HCT116 (cell line): ENCODE measurements at places on chromosomes 4 and X. TPM values are rescaled to one million over a fixed set of nuclear protein-coding genes. Genes with fewer than 3 reads are reported as not detected.

- peaks cover 2% of the 10 kb centered on the region; the same call in 1 of the 2 replicates for H3K4me1 ChIP-seq
- no peak overlapping the region for H3K27ac ChIP-seq
- H3K27me3 ChIP-seq: no peaks in the 10 kb centered on the region
- DNase-seq: no peak
Measured at GRCh38 chrX:63514569-63515080, 163.5 kb upstream of the SPIN4 start.

DNA sequence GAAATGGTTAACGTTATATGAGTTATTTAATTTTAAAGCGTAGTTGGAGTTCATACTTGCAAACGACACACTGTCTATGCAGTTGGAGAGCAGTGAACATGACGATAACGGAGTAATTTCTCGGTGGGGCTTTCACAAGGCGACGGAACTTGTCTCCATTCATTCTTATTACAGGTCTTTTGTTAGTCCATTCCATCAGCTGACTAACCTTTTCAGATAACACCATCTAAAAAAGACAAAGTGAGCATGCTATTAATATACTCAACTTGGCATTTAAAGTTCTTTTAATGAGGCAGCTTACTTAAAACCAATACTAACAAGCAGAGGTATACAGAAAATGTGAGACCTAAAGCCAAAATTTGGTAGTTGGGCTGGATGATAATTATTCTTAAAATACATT lies 19.9 kb downstream of the MAGT1 start:
- H3K4me3 ChIP-seq: no peak overlapping the region
- H3K27ac ChIP-seq: no peak overlapping the region
- H3K27me3 ChIP-seq: no peaks in the 10 kb centered on the region
- DNase-seq: no peak
- H3K36me3 ChIP-seq: no peaks in the 10 kb centered on the region
- H3K4me1 ChIP-seq: no peaks in the 10 kb centered on the region

The JCHAIN gene
- total RNA-seq: 0.79 TPM

DNA sequence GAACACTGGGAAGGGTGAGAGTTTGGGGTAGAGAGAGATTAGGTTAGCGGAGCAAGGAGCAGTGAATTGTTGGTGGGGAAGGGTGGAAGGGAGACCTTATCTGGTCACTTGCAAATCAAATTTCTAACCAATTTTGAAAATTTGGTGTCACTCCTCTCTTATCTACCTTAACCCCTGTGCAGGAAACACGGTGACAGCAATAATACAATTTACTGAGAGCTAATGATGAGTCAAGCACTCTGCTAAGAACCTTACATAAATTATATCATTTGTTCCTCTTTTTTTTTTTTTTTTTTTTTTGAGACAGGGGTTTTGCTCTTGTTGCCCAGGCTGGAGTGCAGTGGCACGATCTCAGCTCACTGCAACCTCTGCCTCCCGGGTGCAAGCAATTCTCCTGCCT lies 116.4 kb downstream of the C4orf51 start:
- no peak overlapping the region for H3K27ac ChIP-seq
- no peaks in the 10 kb centered on the region for H3K4me1 ChIP-seq
- no peaks in the 10 kb centered on the region for H3K36me3 ChIP-seq
- DNase-seq: no peak
- no peaks in the 10 kb centered on the region for H3K27me3 ChIP-seq

The MND1 gene
- total RNA-seq: 29.9 TPM

DNA sequence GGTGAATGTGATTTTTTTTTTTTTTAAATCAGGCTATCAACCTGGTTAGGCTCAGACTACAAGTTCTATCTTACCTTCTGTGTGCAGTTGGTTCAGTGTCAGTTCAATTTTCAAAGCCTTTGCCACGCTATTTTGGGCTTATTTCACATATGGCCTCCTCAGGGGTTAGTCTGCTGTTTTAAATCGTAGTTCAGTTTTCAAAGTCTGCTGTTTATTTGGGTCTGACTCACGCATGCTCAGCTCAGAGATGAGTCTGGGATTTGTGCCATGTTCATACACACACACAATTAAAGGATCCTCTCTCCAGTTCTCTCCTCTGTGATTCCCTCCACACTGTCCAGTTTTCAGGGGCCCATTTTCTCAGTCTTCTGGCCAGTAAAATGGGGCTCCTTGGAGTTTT lies 32.3 kb upstream of the ZFX start:
- no peaks in the 10 kb centered on the region for H3K27me3 ChIP-seq
- DNase-seq: no peak
- no peak overlapping the region for H3K27ac ChIP-seq
- H3K36me3 ChIP-seq: no peaks in the 10 kb centered on the region
- H3K4me3 ChIP-seq: no peak overlapping the region
- peaks cover 6% of the 10 kb centered on the region for H3K4me1 ChIP-seq

- no peak for DNase-seq
- H3K27me3 ChIP-seq: no peaks in the 10 kb centered on the region
- H3K4me1 ChIP-seq: no peaks in the 10 kb centered on the region
- no peak overlapping the region for H3K4me3 ChIP-seq
Measured at GRCh38 chrX:121106484-121107235, 59.2 kb downstream of the GLUD2 start.

GRCh38 chr4:6307230-6307629 lies 37.6 kb downstream of the WFS1 start:
- H3K36me3 ChIP-seq: no peaks in the 10 kb centered on the region
- no peak overlapping the region for H3K27ac ChIP-seq
- no peak overlapping the region for H3K4me3 ChIP-seq
- H3K27me3 ChIP-seq: no peaks in the 10 kb centered on the region

The TEX13C gene
- total RNA-seq: not detected

The RNF175 gene
- total RNA-seq: not detected

GRCh38 chr4:182346675-182347375 lies 103.6 kb downstream of the TENM3 start:
- H3K27ac ChIP-seq: no peak overlapping the region
- no peaks in the 10 kb centered on the region for H3K36me3 ChIP-seq
- no peak for DNase-seq
- peaks cover 25% of the 10 kb centered on the region; the same call in 1 of the 2 replicates for H3K27me3 ChIP-seq

The PRRG1 gene
- total RNA-seq: 16.0 TPM

DNA sequence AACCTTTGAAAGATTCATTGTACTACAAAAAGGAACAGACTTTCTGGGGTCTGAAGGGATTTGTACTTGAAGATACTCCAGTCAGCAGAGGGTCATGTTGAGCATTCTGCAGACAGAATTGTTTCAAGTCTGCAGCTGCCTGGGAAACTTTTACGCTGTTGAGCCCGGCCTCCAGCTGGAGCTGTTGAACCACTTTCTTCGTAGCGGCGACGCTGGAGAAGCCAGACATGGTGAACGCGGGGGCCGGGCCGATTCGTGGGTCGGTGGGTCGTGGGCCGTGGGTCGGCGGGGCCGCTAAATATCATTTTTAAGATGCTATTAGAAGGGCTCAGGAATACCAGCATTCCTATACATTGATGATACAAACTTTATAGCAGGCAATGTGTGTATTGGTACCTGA lies 12.0 kb upstream of the RTL9 start:
- H3K27ac ChIP-seq: no peak overlapping the region
- no peaks in the 10 kb centered on the region for H3K27me3 ChIP-seq
- H3K36me3 ChIP-seq: no peaks in the 10 kb centered on the region
- no peak overlapping the region for H3K4me3 ChIP-seq
- no peaks in the 10 kb centered on the region for H3K4me1 ChIP-seq

DNA sequence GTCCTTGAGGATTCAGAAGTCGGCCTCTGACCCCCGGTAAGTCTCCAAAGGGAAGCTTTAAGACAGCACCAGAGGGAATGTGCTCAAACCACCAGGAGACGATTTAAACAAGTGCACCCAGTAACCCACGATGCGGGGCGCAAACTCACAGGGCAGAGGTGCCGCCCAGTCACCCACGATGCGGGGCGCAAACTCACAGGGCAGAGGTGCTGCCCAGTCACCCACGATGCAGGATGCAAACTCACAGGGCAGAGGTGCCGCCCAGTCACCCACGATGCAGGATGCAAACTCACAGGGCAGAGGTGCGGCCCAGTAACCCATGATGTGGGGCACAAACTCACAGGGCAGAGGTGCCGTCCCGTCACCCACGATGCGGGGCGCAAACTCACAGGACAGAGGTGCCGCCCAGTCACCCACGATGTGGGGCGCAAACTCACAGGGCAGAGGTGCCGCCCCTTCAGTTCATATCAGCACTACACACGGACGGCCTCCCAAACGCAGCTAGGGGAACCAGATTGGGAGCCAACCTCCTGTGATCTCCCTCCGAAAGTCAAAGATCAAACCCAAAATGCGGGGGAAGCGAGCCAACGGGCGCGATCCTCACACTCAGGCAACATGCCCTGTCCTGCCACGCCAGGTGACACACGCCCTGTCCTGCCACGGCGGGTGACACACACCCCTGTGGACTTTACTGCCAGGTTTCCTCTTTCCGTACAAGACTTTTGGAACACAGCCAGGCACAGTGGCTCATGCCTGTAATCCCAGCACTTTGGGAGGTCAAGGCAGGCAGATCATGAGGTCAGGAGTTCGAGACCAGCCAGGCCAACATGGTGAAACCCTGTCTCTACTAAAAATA lies 11.3 kb downstream of the PPP2R3B start:
- H3K4me1 ChIP-seq: no peaks in the 10 kb centered on the region
- no peaks in the 10 kb centered on the region for H3K36me3 ChIP-seq
- DNase-seq: no peak

The OCIAD1 gene
- total RNA-seq: 163 TPM

DNA sequence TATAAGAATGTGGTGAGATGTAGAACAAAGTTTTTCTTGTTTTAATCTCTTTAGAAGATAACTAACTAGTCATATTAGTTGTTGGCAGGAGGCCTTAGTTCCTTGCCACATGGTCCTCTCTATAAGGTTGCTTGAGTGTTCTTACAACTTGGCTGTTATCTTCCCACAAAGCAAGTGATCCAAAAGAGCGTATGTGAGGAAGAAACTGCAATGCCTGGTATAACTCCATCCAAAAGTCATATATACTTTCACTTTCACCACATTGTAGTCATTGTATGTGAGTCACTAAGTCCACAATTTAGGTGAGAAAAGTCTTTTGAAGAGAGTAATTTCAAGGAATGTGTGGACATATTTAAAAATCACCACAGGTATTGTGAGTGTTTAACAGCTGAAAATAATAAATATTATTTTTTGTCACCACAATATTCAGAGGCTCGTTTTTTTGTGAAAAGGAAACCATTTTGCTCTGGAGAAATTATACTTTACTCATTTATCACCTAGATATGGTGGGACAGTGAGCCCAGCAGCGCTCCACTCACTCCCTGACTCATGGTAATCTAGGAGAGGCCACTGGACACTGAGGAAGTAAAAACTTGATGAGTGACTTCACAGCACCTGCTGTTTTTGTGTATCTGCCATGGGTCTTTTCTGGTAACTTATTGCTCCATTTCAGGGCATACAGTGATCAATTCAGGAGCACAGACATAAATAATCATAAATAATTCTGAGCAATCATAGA lies 369.4 kb upstream of the NDST3 start:
- no peaks in the 10 kb centered on the region for H3K4me1 ChIP-seq
- no peak overlapping the region for H3K4me3 ChIP-seq
- no peak overlapping the region for H3K27ac ChIP-seq
- DNase-seq: no peak

GRCh38 chr4:53545942-53546581 lies 45.2 kb downstream of the LNX1 start:
- no peaks in the 10 kb centered on the region for H3K4me1 ChIP-seq
- H3K27me3 ChIP-seq: no peaks in the 10 kb centered on the region
- no peak overlapping the region for H3K4me3 ChIP-seq
- no peak overlapping the region for H3K27ac ChIP-seq

- no peaks in the 10 kb centered on the region for H3K4me1 ChIP-seq
- H3K27me3 ChIP-seq: no peaks in the 10 kb centered on the region
- no peak overlapping the region for H3K27ac ChIP-seq
- DNase-seq: no peak
- no peaks in the 10 kb centered on the region for H3K36me3 ChIP-seq
Measured at GRCh38 chr4:77126809-77127208, 30.2 kb upstream of the CCNG2 start.

The SULT1B1 gene
- total RNA-seq: 0.10 TPM

The ATP6AP2 gene
- 62.0 TPM for total RNA-seq

GRCh38 chr4:83129264-83129663 lies 14.7 kb upstream of the PLAC8 start:
- H3K4me3 ChIP-seq: no peak overlapping the region
- H3K36me3 ChIP-seq: no peaks in the 10 kb centered on the region
- H3K4me1 ChIP-seq: peaks cover 5% of the 10 kb centered on the region
- DNase-seq: no peak
- H3K27me3 ChIP-seq: no peaks in the 10 kb centered on the region

GRCh38 chrX:101973066-101973465 lies 41.2 kb upstream of the ZMAT1 start:
- no peaks in the 10 kb centered on the region for H3K4me1 ChIP-seq
- H3K4me3 ChIP-seq: no peak overlapping the region
- H3K27me3 ChIP-seq: no peaks in the 10 kb centered on the region
- no peak for DNase-seq
- no peak overlapping the region for H3K27ac ChIP-seq

The HHIP gene
- not detected for total RNA-seq

- DNase-seq: no peak
- no peak overlapping the region for H3K27ac ChIP-seq
- peaks cover 18% of the 10 kb centered on the region for H3K36me3 ChIP-seq
- H3K4me1 ChIP-seq: no peaks in the 10 kb centered on the region
Measured at GRCh38 chr4:87354168-87355102, 31.8 kb upstream of the HSD17B13 start.

DNA sequence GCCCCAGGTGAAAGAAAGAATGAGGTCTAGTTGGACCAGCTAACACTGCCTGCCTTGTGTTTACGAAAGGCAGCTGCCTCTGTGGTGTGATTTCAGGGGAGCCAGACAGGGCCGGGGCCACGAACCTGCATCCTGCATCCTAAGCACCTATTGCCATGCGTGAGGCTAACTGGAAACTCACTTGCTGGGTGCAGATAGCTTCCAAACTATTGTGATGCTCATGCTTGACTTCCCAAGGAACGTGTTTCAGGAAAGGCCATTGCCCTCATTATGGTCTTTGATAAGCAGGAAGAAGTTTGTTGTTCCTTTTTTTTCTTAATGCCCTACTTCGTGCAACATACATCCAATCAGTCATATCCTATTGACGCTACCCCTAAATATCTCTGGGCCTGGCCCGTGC lies 2.3 kb upstream of the IRF2 start:
- H3K27me3 ChIP-seq: no peaks in the 10 kb centered on the region
- no peaks in the 10 kb centered on the region for H3K36me3 ChIP-seq
- H3K4me3 ChIP-seq: no peak overlapping the region
- DNase-seq: no peak
- H3K27ac ChIP-seq: no peak overlapping the region
- H3K4me1 ChIP-seq: peaks cover 13% of the 10 kb centered on the region

The JAKMIP1 gene
- not detected for total RNA-seq

DNA sequence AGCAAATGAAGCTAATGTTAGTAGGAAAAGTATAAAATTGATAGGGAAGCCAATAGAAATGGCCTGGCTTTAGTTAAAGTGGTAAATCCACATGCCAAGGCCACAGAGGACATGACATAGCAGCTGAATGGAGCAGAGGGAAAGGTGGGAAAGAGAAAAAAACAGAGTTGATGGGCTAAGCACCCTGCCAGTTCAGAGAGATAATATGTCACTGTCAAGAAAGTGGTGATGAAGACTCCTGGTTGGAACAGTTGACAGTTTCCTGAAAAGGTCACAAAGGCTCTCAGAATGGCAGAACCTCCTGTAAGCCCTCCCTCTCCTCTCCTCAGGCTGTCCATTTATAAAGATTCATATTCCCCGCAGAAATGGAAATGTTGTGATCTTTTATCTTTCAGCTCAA lies 48.2 kb downstream of the SLC7A11 start:
- peaks cover 11% of the 10 kb centered on the region for H3K4me1 ChIP-seq
- DNase-seq: no peak
- no peaks in the 10 kb centered on the region for H3K27me3 ChIP-seq
- no peak overlapping the region for H3K27ac ChIP-seq

The ARAP2 gene
- 13.6 TPM for total RNA-seq

The CSN1S1 gene
- not detected for total RNA-seq

GRCh38 chrX:85882601-85883000 lies 164.8 kb downstream of the CHM start:
- no peak overlapping the region for H3K4me3 ChIP-seq
- H3K36me3 ChIP-seq: no peaks in the 10 kb centered on the region; the same call in 1 of the 2 replicates
- H3K27ac ChIP-seq: no peak overlapping the region
- H3K27me3 ChIP-seq: no peaks in the 10 kb centered on the region

The C4orf50 gene
- total RNA-seq: not detected

The LANCL3 gene
- total RNA-seq: 2.4 TPM
